Memory B cell (primary cell): ENCODE measurements at places on chromosomes 12 and 14.

- H3K27me3 ChIP-seq: no peaks in the 10 kb centered on the region
- no peak overlapping the region for H3K4me3 ChIP-seq
- H3K36me3 ChIP-seq: peaks cover 35% of the 10 kb centered on the region
- no peak for DNase-seq
- no peaks in the 10 kb centered on the region for H3K4me1 ChIP-seq
Measured at GRCh38 chr12:31390991-31391390, 65.0 kb upstream of the SINHCAF start.

- no peaks in the 10 kb centered on the region for H3K4me1 ChIP-seq
- H3K27me3 ChIP-seq: no peaks in the 10 kb centered on the region
- DNase-seq: no peak
Measured at GRCh38 chr12:75341873-75342272, 7.4 kb downstream of the GLIPR1L1 start.

- DNase-seq: no peak
- H3K27ac ChIP-seq: no peak overlapping the region
- H3K4me3 ChIP-seq: no peak overlapping the region
- H3K4me1 ChIP-seq: no peaks in the 10 kb centered on the region
Measured at GRCh38 chr12:131375261-131375971, 335.5 kb upstream of the SFSWAP start.

DNA sequence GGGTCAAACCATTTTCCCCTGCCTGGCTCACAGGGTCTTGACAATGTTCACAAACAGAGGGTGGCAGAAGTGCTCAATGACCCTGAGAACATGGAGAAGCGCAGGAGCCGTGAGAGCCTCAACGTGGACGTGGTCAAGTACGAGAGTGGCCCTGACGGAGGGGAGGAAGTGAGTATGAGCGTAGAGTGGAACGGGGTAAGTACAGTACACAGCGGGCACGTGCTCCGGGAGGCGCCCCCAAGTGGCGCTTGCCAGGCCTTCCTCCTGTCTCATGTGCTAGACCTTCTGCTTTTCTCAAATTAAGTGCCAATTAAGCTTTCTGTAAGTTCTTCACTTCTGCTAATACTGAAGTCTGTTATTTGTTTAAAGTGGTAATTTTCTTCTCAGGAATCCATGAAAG, 35.9 kb downstream of the XRCC3 start:
- H3K27ac ChIP-seq: peak overlapping the region; percentile 56
- H3K36me3 ChIP-seq: peaks cover 16% of the 10 kb centered on the region
- H3K4me1 ChIP-seq: peaks cover 5% of the 10 kb centered on the region
- H3K27me3 ChIP-seq: no peaks in the 10 kb centered on the region

DNA sequence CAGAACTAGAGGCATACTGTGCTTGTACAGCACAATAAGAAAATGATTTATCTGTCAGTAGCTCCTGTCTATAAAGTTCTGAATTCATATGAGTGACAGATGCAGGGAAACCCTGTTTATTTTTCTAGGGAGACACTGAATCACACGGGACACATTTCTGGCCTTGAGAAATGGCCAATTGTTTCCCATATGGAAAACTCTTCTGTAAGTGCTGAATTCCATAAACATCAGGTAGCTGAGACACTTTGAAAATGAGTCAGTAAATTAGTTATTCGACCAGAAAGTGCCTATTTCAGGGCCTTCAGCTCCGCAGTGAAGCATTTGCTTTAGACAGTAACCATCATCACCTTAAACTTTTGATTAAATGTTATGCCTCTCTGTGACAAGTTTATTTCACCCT, 184.4 kb downstream of the TMEM132D start:
- H3K27me3 ChIP-seq: peaks cover 2% of the 10 kb centered on the region
- no peaks in the 10 kb centered on the region for H3K36me3 ChIP-seq
- no peak for DNase-seq
- no peaks in the 10 kb centered on the region for H3K4me1 ChIP-seq
- H3K27ac ChIP-seq: no peak overlapping the region

GRCh38 chr12:80186727-80187217, 87.4 kb downstream of the OTOGL start:
- H3K4me1 ChIP-seq: no peaks in the 10 kb centered on the region
- H3K36me3 ChIP-seq: no peaks in the 10 kb centered on the region
- H3K4me3 ChIP-seq: no peak overlapping the region
- no peak overlapping the region for H3K27ac ChIP-seq
